A673 (cell line): ENCODE measurements at places on chromosomes 12 and 14. TPM values are rescaled to one million over a fixed set of nuclear protein-coding genes. Genes with fewer than 3 reads are reported as not detected.

SLC38A4 gene
- 0.42 and 0.58 TPM in 2 replicates for total RNA-seq

DNA sequence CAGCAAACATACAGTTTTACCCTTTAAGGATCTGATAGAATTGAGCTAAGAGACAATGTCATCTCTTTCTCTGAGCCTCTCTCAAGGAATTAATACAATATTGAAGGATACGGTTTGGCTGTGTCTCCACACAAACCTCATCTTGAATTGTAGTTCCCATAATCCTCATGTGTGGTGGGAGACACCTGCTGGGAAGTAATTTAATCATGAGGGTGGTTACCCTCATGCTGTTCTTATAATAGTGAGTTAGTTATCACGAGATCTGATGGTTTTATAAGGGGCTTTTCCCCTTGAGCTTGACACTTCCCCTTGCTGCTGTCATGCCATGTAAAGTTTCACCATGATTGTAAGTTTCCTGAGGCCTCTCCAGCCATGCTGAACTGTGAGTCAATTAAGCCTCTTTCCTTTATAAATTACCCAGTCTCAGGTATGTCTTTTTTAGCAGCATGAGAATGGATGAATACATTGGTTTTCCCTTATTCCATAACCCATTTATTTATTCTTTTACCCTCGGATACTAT lies 47.6 kb downstream of the TMEM30B start:
- no peak overlapping the region for H3K27ac ChIP-seq
- peak; percentile 43 for DNase-seq
- peaks cover 14% of the 10 kb centered on the region for H3K4me1 ChIP-seq
- H3K4me3 ChIP-seq, result no peak overlapping the region
- H3K36me3 ChIP-seq, result no peaks in the 10 kb centered on the region

DNA sequence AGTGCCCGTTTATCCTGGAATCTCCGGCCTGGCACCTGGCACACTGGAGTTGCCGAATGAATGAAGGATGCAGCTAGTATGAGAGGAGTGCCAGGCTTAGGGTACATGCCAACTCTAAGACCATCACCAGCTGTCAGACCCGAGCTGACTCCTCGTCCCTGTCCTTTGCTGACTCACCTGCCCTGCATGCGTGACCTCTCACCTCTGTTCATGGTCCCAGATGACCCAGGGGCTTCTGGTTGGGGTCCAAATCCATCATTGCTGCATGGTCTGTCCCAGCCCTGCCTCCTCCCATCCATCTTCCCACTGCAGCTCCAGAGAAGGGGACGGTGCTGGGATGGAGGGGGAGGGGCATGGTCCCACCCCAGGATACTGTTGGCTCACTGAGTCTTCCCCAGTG lies 9.9 kb upstream of the FAM222A start:
- H3K4me1 ChIP-seq, result no peaks in the 10 kb centered on the region
- H3K27me3 ChIP-seq, result no peaks in the 10 kb centered on the region
- no peak overlapping the region for H3K4me3 ChIP-seq
- H3K27ac ChIP-seq, result no peak overlapping the region

AKAP6 gene
- 0.73 and 1.7 TPM in 2 replicates for total RNA-seq

RPGRIP1 gene
- 0.86 and 0.98 TPM in 2 replicates for total RNA-seq

DNA sequence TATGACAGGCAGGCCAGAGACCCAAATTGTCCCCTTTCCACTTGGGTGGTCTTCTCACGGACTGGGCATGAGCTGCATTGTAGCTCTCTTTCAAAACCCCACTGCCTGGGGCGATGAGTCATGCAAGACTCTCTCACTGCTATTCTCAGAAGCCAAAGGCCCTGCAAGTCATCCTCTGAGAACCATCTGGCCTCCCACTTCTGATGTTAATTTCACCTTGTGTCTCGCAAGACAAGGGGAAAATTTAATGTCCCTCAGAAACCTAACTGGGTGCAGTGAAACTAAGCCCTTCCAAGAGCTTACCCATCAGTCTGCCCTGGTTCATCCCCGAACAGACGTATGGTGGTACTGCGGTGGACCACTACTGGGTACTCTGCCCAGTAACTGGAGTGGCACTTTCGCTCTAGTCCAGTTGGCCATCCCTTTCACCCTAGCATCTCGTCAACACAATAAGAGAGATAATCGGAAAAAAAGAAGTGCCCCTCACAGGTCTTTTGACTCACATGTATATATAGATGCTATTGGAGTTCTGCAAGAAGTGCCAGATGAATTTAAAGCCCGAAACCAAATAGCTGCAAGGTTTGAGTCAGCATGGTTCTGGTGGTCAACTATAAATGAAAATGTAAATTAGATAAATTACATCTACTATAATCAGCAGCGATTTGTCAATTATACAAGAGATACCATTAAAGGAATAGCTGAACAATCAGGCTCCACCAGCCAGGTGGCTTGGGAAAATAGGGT lies 31.3 kb upstream of the LALBA start:
- no peaks in the 10 kb centered on the region for H3K4me1 ChIP-seq
- no peak overlapping the region for H3K4me3 ChIP-seq
- H3K36me3 ChIP-seq, result no peaks in the 10 kb centered on the region
- DNase-seq, result peak; percentile 21

GRCh38 chr12:30725739-30726138 lies 29.0 kb downstream of the CAPRIN2 start:
- no peaks in the 10 kb centered on the region for H3K27me3 ChIP-seq
- no peaks in the 10 kb centered on the region for H3K36me3 ChIP-seq
- DNase-seq, result peak; percentile 69
- H3K27ac ChIP-seq, result no peak overlapping the region
- no peak overlapping the region for H3K4me3 ChIP-seq
- H3K4me1 ChIP-seq, result peaks cover 7% of the 10 kb centered on the region

WNT1 gene
- total RNA-seq, result not detected in 2 replicates

NDUFA9 gene
- total RNA-seq, result 181 and 199 TPM in 2 replicates
